Stimulated activated naive CD8-positive, alpha-beta T cell treated with anti-CD3 and anti-CD28 coated beads, Interleukin-15, amount 100 ng/mL, for 72 hours (primary cell): ENCODE measurements at places on chromosomes 4 and X.

- DNase-seq = no peak
Measured at GRCh38 chr4:3452376-3452775, 10.6 kb downstream of the HGFAC start.

DNA sequence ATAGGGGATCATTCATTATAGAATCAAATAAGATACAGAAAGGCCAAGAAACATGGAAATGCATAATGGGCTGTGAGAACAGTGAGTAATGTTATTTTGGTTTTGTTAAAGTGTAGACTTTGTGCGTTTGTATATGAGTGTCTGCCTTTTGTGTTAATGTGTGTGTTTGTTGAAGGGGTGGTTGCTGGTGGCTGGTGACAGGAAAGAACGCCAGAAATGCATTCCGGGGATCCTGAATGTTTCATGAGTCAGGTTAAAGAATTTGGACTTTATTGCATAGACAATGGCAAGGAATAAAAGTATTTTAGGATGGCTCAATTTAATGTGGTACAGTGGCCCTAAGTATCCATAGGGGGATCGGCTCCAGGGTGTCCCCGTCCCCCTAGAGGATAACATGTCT lies 1228.9 kb downstream of the PCDH7 start:
- DNase-seq = no peak

GRCh38 chr4:150078041-150078578 lies at the start of gene DCLK2:
DCLK2 (plus strand) TSS chr4:150078445; CDS start chr4:150079028, 583 bp downstream.
- no peak for DNase-seq

DNA sequence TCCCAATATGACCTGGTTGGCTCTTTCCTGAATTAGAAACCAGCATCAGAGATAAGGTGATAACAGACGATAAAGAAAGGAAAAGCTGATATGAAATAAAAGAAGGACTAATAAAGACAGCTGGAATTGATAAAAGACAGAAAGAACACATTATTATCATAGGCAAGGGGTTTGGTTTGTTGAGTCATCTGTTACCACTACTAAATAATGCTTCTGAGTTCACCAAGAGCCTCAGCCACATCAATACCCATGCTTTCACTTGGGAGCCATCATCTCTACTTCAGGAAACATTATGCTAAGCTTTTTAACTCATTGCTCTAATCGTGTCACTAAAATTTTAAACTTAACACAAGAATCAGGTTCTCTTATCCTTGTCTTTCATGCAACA lies 27.6 kb downstream of the ANXA5 start:
- no peak for DNase-seq

DNA sequence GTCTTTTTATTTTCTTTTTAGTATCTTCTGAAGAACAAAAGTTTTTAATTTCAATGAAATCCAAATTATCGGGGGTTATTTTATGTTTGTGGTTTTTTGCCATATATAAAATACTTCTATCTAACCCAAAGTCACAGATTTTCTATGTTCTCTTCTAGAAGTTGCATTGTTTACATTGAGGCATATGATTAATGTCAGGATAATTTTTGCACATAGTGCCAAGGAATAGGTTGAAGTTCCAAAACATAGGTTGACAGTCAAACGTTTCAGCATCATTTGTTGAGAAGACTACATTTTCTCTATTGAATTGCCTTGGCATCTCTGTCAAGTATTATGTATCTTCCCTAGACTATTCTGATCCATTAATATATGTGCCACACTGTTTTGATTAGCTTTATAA lies 64.5 kb downstream of the ANKRD17 start:
- no peak for DNase-seq

DNA sequence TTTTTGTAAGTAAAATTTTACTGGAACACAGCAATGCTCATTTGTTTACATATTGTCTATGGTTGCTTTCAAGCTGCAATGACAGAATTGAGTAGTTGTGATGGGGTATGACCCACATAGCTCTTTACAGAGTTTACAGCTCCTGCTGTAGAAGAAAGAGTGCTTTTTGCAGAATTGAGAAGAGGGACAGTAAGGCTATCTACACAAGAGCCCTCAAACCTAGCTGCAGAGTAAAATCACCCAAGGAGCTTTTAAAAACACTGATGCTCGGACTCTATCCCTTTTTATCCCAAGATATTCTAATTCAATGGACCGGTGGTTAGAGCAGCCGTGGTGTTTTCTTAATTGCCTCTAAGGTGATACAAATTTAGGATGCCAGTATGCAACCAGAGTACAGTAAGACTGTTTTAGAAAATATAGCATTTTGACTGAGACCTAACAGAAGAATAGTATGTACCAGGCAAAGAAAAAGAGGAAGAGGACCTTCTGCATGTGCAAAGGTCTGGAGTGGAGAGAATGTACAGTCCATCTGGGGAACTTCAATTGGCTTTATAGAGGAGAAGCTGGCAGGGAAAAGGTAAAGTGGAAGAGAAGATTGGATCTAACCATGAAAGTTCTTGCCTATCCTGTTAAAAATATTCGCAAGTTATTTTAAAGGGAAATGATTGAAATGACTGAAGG lies 663.6 kb upstream of the CPEB2 start:
- DNase-seq = no peak

DNA sequence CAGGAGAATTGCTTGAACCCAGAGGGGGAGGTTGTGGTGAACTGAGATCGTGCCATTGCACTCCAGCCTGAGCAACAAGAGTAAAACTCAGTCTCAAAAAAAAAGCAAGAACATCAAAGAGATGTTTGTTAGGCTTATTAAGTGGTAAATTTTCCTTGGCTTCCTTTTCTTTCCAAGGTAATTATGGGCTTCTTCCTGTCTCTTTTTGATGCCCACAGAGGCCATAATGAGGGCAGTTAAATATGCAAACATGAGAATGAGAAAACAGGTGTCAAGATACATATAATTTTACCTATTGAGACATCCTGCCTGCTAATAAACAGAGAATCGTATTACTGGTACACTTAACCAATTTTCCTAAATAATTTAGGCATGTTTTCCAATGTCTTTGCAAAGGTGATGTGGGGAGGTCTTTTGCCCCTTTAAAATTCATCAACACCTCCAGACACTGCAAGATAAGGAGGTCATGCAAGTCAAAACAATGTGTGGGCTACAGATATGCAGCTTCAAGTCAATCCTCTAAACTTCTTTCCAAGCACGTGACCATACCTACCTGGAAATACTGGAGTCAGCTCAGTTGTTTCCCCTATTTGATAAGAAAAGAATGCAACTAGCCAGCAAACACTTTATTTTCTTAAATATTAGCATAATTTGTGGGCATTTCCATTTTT lies 2.7 kb downstream of the SLC39A8 start:
- DNase-seq = no peak

- DNase-seq = no peak
Measured at GRCh38 chr4:122766950-122767349, 34.4 kb downstream of the BBS12 start.

GRCh38 chrX:42530027-42530426 lies 247.9 kb downstream of the PPP1R2C start:
- no peak for DNase-seq

GRCh38 chr4:113383111-113383785 lies 333.8 kb downstream of the ANK2 start:
- no peak for DNase-seq

DNA sequence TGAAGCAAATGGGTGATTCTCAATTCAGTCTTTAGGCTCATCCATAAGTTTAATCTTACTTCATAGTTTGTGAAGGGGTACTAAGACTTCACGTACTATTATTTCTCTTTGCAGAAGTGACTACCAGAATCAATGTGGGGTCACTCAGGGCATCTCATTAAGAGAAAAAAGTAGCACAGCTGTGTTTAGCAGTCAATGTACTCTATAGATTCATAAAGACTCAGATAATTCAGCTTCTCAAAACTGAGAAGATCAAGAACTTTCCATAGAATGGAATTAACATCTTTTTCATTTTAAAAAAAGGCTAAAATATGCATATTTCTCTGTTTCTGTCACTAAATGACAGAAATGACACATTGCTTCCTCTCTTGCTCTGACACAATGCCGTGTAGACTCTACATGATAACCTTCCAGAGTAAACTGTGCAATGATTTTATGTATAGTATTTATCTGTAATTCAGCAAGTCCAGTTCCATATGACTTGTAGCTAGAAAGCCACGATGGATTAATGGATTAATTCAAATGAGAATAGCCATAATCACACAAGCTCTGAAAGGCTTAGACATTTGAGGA lies 20.3 kb upstream of the LSM6 start:
- no peak for DNase-seq

DNA sequence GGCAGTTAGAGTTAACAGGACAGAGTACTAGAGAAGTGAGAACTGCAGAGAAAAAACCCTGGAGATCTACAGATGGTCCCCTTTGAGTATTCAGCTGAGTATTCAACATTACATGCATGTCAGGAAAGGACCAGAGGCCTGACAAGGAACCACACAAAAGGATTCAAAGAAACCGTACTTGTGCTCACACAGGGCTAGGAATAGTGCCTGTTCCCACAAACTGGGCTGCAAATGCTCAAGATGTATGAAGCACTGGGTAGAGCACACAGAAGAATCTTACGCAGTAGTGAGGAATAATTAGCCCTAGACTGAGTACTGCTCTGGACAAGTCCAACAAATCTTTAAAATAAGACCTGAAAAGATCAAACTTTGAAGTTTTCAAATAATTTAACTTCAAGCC lies 17.6 kb downstream of the PTPN13 start:
- no peak for DNase-seq

GRCh38 chr4:74262522-74262921 lies 45.7 kb upstream of the EPGN start:
- no peak for DNase-seq

DNA sequence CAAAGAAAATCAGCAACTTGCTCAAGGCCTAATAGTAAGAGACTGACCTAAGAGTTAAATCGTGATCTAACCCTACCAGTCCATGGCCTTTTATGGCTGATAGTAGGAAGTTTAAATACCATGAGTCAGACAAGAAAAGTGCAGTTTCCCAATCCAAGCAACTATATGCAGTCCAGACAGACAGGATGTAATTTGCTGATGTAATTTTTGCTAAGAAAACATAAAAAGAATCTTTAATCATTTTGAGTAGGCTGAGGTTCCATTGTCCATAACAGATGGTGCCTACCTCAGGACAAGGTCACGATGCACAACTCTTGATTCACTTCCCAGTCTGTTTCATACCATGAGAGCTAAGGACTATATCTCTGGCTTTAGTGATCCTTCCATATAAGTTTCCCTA lies 317.5 kb upstream of the GRIA3 start:
- no peak for DNase-seq

- DNase-seq = no peak
Measured at GRCh38 chr4:42541647-42542046, 115.3 kb downstream of the ATP8A1 start.

- DNase-seq = no peak
Measured at GRCh38 chrX:3167771-3168170, 126.5 kb downstream of the ARSF start.
